Mesangial cell (primary cell): ENCODE measurements at places on chromosomes 3 and 15. TPM values are rescaled to one million over a fixed set of nuclear protein-coding genes. Genes with fewer than 3 reads are reported as not detected.

Gene NOX5
- total RNA-seq, result 0.16 and 1.1 TPM in 2 replicates

Gene ACAN
- total RNA-seq, result 0.16 and 0.63 TPM in 2 replicates

Gene CD200R1
- not detected in 2 replicates for total RNA-seq

Gene ARGFX
- total RNA-seq, result not detected in 2 replicates

Gene SPINK8
- not detected in 2 replicates for total RNA-seq

Gene MESP1
- total RNA-seq, result 1.8 and 4.3 TPM in 2 replicates

Gene CCDC39
- total RNA-seq, result under 0.01 TPM in 1 of 2 replicates, not detected in the other

Gene SLCO2A1
- total RNA-seq, result 0.33 and 2.4 TPM in 2 replicates
